ENCODE measurements at places on chromosomes 7 and 10. TPM values are rescaled to one million over a fixed set of nuclear protein-coding genes. Genes with fewer than 3 reads are reported as not detected.
A peak's percentile ranks its signal among the peaks of the same experiment; 100 is the strongest.

Gene NPVF
- polyA plus RNA-seq = not detected

Gene MUC12
- polyA plus RNA-seq = 0.72 TPM

Gene THNSL1
- polyA plus RNA-seq = 13.4 TPM

Gene HOXA13
- polyA plus RNA-seq = not detected

Gene BAZ1B
- 74.3 TPM for polyA plus RNA-seq

Gene KMT2E
- 85.1 TPM for polyA plus RNA-seq

Gene FGL2
- polyA plus RNA-seq = 6.6 TPM

Gene HOXA7
- 5.4 TPM for polyA plus RNA-seq

Gene OR2A1
- polyA plus RNA-seq = 2.8 TPM

Gene SHLD2
- polyA plus RNA-seq = 30.9 TPM

DNA sequence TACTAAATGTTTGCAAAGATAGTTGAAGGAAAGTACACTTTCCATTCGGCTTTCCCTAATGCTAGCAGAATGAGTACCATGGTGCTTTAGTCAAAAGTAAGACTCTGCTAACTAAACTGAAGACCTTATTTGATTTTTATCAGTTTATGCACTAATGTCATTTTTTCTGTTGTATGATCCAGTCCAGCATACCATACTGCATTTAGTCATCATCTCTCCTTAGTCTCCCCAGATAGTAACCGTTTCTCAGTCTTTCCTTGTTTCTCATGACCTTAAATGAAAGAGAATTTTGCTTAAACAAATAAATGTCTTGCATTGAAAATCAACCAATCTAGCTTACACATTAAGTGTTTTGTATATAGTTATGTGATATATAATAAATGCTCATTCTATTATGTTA lies 529.5 kb upstream of the SEMA3D start:
- DNase-seq = no peak

DNA sequence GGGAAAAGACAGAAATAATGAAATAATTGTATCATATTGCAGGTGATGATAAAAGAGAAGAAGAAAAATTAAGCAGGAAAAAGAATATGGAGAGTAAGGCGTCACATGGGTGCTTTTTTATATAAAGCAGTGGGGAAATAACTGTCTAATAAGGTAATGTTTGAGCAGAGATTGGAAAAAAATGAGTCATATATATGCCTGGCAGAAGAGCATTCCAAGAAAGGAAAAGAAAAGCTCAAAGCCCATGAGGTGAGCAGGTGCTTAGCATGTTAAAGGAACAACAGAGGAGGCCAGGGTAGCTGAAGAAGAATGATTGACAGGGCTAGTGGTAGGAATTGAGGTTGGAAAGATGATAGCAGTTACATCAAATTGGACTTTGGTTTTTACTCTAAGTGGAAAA lies 739.5 kb downstream of the SORCS1 start:
- no peak for DNase-seq

DNA sequence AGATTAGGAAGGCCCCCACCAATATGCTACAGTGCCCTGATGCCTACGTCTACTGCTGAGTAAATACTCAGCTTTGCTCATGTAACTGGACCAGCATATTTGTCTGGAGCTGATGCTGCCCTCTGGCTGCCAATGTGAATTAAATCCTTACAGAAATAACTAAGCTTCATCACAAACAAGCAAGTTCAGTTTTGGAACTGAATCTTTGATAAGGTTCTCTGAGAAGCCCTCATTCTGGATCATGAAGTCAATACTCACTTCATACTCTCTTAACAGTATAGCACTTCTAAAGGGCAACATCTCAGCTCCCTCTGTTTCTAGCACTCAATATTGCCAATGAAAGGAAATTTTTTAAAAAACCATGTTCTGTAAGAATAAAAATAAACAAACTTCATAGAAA lies 246.7 kb downstream of the ETV1 start:
- DNase-seq = no peak

GRCh38 chr7:101124376-101125056 lies 2.4 kb upstream of the SERPINE1 start:
- DNase-seq = no peak

- no peak for DNase-seq
Measured at GRCh38 chr7:109939207-109939606, 1151.7 kb upstream of the LRRN3 start.

DNA sequence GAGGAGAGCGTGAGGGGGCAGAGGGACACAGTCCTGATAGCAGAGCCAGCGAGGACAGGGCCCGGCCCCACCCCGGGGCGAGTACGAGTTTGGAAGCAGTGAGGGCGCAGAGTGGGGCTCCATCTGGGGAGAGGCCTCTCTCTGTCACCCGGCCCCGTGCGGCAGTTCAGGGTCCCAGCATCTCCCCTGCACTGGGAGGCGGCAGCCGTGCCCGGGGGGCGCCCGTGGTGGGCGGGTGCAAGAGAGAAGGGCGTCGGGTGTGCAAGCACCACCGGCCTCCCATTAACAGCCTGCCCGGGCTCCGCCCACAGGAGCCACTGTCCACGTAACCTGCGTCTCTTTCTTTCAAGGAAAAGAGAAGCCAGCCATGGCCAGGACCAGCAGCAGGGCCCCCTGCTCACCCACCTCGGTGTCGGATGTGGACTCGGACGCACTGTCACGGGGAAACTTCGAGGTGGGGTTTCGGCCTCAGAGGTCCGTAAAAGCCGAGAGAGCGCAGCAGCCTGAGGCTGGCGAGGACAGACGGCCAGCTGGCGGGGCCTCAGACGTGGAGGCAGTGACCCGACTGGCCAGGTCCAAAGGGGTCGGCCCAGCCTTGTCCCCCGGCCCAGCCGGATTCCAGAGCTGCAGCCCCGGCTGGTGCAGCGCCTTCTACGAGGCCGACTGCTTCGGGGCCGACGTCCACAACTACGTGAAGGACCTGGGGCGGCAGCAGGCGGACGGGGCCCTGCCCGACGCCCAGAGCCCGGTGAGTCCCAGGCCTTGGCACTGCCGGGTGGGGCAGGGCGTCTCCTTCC lies 28.7 kb upstream of the UTF1 start:
- no peak for DNase-seq

DNA sequence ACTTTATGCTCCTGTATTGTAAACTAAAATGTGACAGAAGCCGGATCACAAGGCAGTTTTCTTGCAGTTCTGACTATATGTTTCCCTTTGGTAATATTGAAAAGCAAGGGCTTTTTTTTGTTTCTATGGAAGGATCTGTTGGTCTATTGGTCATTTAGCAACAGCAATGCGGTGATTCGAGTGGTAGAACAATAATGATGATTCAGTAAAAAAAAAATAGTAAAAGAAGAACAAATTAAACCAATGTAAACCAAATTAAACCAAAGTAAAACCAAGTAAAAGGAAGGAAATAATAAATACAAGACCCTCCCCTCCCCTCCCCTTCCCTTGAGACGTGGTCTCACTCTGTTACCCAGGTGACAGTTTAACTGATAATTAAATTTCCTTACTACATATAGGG lies 17.8 kb upstream of the CCNY start:
- no peak for DNase-seq

GRCh38 chr7:84813376-84813775 lies 373.5 kb downstream of the SEMA3D start:
- DNase-seq = no peak

GRCh38 chr7:145584401-145584800 lies 532.2 kb upstream of the CNTNAP2 start:
- no peak for DNase-seq

DNA sequence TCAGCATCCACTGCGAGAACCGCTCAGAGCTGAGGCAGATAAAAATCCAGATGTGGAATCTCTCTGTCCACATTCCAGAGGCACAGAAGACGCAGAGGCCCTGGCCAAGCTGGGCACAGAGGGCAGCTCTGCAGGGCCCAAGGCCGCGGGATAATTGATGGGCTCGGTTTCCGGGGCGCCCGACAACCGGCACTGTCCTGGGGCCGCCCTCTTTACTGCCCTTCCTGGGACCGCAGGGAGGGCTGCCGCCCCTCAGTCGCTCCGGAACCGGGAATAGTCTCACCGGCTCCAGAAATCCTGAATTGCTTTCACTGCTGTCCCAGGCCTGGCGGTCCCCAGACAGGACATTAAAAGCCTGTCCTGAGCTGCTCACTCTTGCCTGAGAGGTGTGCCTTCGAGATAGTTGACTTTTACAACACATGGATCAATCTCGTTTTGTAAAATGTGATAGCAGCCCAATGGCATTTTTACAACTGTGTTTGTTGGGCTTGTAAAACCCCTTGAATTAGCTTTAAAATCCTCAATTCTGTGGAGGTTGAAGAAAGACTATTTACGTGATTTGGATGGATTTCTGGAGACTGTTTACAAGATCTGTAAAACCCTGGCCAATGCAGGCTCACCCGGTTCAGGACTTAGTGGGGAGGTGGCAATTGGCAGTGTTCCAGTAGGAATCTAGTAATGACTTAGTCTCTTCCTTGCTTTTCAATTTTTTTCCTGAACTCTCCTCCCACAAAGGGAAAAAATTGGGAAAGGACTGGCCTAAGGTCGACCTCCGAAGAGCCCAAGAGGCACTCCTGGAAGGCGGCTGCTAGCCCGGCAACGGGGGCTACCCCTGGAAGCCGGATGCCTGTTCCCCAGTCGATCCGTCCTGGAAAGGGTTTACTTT lies 1.4 kb upstream of the HOXA6 start:
- DNase-seq = no peak

- peak; percentile 59 for DNase-seq
Measured at GRCh38 chr10:122495406-122496340, 34.3 kb downstream of the HTRA1 start.

- peak; percentile 70 for DNase-seq
Measured at GRCh38 chr7:28926871-28927597, 31.1 kb downstream of the TRIL start.

GRCh38 chr7:19144661-19145433 lies at the start of gene FERD3L:
TSS of gene FERD3L (minus strand) at chr7:19145421. CDS start at chr7:19145362, 59 bp downstream.
- no peak for DNase-seq

DNA sequence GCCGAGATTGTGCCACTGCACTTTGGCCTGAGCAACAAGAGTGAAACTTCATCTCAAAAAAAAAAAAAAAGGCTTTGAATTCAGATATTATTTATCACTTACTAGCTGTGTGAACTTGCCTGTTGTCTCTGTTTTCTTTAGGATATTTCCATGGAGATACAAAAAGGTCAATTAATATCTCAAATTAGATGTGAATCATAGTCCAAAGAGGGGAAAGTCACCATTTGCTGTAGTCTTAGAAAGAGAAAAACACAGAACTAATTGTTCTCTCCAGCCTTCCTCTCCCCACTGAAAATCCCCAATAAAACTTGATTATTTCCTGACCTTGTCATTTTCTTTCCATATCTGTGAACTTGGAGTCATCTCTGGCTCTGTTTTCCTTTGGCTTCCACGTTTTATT lies 21.2 kb downstream of the HEPACAM2 start:
- no peak for DNase-seq

GRCh38 chr7:140042386-140042670 lies 20.4 kb downstream of the PARP12 start:
- no peak for DNase-seq

DNA sequence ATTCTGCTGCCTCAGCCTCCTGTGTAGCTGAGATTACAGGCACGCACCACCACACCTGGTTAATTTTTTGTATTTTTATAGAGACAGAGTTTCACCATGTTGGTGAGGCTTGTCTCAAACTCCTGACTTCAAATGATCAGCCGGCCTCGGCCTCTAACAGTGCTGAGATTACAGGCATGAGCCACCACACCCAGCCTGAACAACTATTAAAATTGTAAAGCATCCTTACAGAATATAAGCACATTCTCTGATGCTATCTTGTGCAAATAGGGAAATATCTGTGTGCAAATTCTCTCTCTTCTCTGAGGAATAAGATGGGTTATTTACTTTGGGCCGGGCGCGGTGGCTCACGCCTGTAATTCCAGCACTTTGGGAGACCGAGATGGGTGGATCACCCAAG lies 12.5 kb downstream of the NUDCD3 start:
- no peak for DNase-seq

DNA sequence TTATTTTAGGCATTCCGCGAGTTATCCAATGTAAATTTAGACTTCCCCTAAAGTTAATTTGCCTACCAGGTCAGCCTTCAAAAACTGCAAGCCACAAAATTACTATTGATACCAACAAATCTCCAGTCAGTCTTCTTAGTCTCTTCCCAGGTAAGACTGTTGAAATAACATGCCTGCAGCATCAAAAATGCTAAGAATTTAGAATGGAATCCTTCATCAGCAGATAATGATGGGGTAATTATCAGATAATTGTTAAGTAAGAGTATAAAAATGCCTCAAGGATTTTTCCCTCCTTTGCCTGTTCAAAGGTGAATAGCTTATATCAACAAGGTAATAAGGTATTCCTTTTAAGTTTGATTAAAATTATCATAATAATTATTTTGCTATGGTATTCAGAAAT lies 228.5 kb downstream of the BBS9 start:
- no peak for DNase-seq

GRCh38 chr10:103696411-103697145 lies 158.8 kb downstream of the SH3PXD2A start:
- DNase-seq = peak; percentile 68

DNA sequence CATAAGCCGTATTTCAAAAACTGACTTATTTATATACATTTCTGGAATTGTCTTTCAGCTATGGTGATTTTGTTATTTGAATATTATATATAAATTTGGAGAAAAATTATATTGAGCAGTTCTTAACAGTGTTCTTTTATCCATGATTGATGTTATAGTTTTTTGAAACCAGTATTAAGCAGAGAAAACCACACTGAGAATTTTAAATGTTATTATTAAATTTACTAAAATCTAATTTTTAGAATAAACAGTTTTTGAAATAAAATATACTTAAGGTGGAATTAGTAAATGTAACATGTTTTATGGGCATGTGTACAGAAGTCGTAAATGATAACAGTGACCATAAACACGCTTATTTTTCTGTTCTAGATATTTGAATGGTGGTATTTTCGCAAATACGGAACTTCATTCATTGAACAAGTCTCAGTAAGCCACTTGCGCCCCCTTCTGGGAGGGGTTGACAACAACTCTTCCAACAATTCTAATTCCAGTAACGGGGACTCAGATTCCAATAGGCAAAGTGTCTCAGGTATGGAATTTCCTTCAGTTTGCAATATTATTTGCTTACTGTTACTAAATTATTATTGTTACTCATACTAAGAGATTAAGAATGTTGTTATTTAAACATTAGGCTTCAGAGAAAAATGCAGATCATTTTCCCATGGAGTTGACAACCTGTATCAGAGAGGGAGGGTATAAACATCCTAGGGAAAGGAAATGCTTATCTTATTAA lies 166.1 kb downstream of the ST7 start:
- peak; percentile 74 for DNase-seq

- no peak for DNase-seq
Measured at GRCh38 chr10:23918839-23919238, 290.1 kb upstream of the KIAA1217 start.

Measured in left lung (tissue), 14 donors.